ENCODE measurements at places on chromosomes 5 and 9.

GRCh38 chr9:107749787-107750444 is 260.3 kb upstream of the KLF4 start:
- DNase-seq, result peak; percentile 92

DNA sequence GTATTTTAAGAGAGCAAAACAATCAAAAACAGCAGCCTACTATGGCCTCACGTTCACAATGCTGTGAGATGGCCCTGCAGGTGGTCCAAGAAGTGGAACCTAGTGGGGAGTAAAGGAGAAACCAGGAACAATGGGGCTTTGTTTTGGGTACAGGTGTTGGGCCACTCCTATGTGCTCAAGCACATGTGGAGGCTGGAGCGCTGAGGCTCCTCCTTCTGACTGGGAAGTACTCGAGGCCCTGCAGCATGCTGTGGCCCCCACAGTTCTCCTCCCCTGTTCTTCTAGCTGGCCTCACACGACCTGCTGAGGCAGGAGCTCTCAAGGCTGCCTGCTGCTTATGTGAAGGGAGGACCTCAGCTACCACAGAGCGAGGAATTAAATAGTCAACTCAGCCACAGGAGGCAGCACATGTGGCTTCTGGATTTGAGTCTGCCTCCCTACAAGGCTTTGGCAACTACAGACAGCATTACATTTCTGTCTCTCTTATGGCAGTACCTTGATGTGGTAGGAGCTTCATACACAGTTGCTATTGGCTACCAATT is 482.3 kb downstream of the SPOCK1 start:
- no peak for DNase-seq

DNA sequence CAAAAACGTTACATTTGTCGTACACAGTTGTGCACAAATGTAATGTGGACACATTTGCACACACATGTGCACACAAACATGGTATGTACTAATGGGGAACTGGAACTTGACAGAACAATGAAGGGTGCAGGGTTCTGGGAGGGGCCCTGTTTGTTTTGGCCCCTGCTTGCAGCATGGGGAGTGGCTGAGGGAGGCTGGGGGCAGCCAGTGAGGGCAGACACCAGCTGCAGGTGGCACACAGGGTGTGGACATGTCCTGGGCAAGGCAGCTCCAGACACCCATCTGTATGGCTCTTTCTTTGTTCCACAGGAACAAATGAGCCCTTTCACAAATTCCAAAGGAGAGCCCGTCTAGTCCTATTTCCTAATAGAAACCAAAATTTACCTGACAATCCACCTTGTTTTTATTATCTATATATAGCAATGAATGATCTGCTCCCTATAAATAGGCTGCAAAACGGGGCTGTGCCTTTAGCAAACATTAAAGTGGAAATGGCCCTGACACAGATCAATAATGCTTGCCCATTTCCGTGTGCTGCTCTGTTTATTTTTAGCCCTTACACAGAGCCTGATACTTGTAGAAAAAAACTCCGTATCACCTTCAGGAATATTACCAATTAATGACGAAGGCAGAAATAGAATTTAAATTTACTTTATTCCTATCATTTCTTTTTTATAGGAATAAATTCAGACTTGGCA is 26.4 kb downstream of the MARCHF3 start:
- DNase-seq, result no peak

DNA sequence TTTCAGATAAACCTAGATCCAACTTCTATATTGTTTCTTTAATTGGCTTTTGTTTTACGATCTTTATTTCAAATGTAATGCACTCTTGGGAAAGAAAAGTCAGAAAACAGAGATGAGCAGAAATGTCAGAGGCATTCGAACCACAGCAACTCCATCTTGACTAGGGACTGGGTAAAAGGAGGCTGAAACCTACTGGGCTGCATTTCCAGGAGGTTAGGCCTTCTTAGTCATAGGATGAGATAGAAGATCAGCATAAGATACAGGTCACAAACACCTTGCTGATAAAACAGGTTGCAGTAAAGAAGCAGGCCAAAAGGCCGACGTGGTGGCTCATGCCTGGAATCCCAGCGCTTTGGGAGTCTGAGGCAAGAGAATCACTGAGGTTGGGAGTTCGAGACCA is 30.5 kb upstream of the DAPK1 start:
- DNase-seq, result no peak

DNA sequence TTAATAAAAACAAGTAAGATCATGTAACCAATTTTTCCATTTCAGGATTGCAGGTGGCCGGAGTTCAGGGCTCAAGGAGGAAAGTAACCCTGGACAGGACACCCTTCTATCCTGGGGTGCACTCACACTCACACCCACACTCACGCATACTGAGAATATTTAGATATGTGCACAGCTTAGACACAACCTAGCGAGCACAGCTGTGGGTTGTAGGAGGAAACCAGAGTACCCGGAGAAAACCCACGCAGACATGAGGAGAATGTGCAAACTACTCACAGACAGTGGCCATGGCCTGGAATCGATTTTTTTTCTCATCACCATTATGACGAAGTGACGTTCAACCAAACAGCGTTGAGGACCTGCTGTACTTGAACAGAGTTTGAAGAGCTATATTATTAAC is 4.5 kb upstream of the EFNA5 start:
- no peak for DNase-seq

DNA sequence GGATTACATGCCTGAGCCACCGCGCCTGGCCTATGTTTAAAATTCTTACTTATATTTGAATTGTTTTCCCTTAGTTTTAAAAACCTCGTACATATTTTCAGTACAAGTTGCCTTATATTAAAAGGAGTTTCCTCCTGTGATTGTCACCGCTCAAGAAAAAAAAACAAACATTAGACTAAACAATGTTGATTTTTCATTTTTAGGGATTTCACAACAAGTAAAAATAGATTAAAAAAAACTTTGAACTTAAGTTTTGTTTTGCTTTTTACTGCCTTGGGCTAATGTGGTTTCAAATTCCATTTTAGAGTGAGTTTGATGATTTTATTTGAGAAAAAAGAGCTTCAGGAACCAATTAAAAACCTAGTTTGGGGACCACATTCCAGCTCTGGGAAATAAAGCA is 1196.6 kb upstream of the CDH18 start:
- DNase-seq, result no peak

- no peak for DNase-seq
Measured at GRCh38 chr9:69180670-69181069, 6.6 kb downstream of the TJP2 start.

GRCh38 chr5:161467703-161468102 is 78.8 kb downstream of the GABRB2 start:
- no peak for DNase-seq

GRCh38 chr9:123722378-123722777 is 207.5 kb downstream of the DENND1A start:
- DNase-seq, result no peak

- no peak for DNase-seq
Measured at GRCh38 chr5:150319484-150319790, 16.7 kb upstream of the ARSI start.

- DNase-seq, result no peak
Measured at GRCh38 chr5:160390787-160391696, 8.8 kb downstream of the FAM200C start.

DNA sequence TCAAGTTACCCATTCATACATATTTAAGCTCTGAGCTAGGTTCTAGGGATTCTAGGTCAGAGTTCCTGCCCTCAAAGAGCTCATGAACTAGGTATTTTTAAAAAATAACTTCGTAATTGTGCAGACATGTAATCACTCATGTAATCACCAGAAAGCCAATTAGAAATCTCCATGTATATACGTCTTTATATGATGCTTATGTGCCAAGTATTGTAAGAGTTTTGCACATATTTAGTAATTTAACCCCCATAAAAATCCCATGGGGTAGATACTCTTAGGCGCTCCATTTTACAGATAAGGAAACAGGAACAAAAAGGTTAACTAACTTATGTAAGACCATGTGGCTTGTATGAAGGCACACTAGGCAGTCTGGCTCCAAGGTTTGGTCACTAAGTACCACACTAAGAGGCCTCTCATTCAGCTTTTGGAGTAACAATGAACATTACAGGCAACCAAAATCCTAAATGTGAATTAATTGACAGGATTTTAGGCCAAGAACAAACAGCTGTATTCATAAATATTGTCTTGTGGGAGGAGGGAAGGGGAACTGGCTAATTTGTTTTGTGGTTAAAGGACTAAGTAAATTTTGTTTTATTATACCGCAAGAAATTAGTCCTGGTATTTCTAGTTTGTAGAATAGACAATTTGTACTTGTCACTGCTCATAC is 1.7 kb upstream of the OTULINL start:
- DNase-seq, result no peak

- no peak for DNase-seq
Measured at GRCh38 chr5:115257981-115258380, 4.7 kb downstream of the PGGT1B start.

GRCh38 chr5:61290791-61291210 is 41.3 kb upstream of the ZSWIM6 start:
- DNase-seq, result no peak

- no peak for DNase-seq
Measured at GRCh38 chr5:151034422-151035379, 14.3 kb downstream of the GPX3 start.

GRCh38 chr9:18911714-18912342 is 121.2 kb downstream of the SAXO1 start:
- DNase-seq, result no peak

DNA sequence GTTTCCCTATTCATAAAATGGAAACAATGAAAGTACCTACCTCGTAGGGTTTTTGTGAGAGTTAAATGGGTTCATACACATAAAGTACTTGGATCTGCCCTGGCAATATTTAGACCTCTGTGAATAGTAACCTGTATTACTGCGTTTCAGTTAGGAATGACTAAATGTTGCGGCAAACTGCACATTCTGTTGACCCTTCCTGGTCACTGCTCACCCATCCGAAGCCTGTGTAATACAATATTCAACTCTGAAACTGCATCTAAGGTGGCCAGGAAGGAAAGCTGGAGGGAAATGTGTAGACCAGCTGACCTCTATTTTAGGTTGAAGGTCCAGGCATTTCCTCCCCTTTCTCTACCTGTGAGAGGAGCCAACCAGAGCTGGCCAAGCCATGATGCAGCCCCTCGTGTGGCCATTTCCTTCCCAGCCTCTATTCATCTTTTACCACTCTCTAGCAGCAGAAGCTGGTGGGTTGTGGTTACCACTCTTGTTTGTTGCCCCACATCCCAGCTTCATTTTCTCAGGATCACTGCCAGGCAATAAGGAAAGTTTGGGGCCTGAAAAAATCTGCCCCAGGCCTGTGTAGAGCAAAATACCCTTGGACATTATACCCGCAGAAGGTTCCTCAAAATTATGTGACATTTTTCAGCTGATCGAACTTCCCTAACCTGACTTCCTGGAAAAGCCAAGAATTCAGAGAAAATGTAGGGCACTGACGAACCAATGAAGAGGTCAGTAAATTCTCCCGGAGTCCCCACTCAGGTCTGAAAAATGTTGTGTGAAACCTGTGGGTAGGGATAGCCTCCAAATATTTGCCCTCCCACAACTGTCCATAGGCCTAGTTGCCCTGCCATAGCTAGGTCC is 20.5 kb upstream of the PDCD1LG2 start:
- DNase-seq, result no peak

GRCh38 chr9:31388660-31389059 is 995.8 kb upstream of the ACO1 start:
- DNase-seq, result no peak

DNA sequence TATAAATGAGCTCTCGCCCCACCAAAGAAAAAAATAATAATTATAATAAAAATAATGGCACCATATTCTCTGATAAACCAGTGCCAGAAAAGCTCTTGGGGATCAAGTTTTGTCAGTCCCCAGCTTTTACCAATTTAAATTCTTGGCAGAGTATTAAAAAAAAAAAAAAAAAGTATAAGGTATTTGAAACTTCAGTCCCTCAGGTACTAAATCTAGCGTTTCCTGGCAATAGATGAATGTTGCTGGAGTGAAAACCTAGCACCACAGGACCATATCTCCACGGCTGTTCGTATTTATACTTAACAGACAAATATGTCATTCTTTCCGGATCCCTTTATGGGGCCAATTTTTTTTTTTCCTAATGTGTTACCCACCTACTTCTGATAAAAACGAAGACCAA is 646.2 kb downstream of the CCDC171 start:
- DNase-seq, result no peak

- DNase-seq, result no peak
Measured at GRCh38 chr5:167642181-167642580, 649.3 kb upstream of the WWC1 start.

DNA sequence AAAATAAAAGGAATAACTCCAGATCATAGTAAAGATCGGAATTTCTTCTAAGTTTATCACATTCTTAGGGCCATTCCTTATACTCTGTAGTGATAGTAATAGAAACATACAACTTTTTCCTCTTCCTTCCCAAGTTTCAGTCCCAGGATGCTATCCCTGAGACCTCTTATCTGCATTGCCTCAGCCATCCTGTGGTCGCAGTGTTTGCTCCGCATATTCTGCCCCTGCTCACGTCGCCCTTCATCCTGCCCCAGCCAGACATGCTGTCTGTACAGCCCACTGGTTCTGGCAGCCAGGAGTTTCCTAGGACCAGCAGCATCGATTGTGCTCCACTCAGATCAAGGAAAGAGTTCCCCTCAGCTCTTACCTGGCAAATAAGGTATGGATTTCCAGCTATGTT is 132.7 kb upstream of the ERCC6L2 start:
- no peak for DNase-seq

DNA sequence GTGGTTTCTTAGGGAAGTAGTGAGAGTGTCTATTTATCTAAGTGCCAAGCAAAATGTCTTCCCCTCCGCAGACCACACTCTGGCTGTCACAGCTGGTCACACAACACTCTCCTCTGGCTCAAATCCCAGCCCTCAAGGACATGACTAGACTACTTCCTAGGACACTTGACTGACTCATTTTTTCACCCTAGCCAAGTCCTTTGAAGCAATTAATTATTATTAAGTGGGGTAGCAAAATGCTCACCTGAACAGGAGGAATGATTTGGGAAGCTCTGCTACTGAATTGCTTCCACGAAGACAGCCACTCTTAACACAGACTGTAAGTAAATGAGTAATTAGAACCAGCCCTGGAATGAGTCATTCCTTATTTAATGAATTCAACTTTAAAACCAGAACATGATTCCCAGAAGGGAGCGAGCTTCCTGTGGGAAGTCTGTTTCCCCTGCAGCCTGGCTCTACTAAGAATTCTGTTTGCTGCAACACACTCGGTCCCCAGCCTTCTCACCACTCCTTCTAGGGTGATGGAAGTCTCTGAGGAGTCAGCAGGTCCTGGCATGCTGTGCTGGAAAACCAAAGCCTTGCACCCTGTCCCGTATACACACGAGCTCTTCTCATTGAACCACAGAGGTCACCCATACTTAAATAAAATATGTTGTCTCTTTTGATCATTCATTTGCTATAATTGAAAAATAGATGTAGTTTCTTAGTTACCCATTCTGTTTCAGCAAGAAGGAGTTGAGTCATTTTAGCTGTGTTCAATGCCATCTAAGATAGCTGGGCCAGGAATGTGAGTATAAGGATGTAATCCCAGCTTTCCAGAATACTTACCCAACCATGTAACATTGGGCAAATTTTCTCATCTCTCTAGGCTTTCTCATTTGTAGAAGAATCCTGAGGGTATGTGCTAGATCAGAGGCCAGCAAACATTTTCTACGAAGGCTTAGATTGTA is 218.6 kb upstream of the RASEF start:
- DNase-seq, result no peak
